Left colon (tissue), 2 donors: ENCODE measurements at places on chromosomes 12 and 14. TPM values are rescaled to one million over a fixed set of nuclear protein-coding genes. Genes with fewer than 3 reads are reported as not detected.

GRCh38 chr14:41773536-41774279, 167.0 kb downstream of the LRFN5 start:
- no peak for DNase-seq

GRCh38 chr12:90585640-90586304, 369.2 kb downstream of the CCER1 start:
- DNase-seq, result no peak

- no peak for DNase-seq
Measured at GRCh38 chr12:1720494-1720893, 29.6 kb downstream of the ADIPOR2 start.

HOXC4 gene
- total RNA-seq, result 0.18 TPM

SMCO2 gene
- total RNA-seq, result not detected

DNA sequence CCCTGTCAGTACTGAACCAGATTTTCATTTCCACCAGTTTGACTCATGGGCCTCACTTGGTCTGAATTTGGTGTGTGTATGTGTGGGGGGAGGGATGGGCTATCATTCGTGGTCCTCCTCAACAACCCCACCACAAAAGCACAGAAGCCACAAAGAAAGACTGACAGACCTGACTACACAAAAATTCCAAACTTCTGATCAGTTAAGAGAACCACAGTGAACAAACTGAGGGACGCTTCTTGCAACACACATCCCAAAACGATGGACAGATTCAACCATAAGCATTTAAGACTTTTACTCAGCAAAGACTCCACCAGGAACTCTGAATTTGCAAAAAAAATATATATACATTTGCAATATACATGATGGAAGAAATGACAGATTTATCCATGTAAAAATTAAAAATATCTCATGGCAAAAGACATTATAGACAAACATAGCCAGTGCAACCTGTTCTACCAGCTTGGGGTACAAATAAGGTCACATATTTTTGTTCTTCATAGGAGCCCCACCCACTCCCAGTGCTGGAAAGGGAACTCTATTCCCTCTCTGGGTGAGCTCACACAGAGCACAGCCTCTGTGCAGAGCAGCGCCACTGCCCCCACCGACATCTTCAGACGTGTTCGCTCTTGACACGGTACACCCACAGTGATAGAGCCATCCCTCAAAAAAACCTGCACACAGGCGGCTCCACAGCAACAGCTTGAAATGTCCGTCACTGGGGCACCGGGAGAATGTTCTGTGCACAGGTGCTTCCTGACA, 49.7 kb downstream of the JAG2 start:
- DNase-seq, result no peak

IL22 gene
- not detected for total RNA-seq

ARHGEF25 gene
- 14.9 TPM for total RNA-seq

LBHD2 gene
- not detected for total RNA-seq

- no peak for DNase-seq
Measured at GRCh38 chr12:11904124-11904523, 166.6 kb upstream of the BCL2L14 start.

- peak; percentile 100 for DNase-seq
Measured at GRCh38 chr12:121917950-121918678, at the start of gene CFAP251. TSS of gene CFAP251 (plus strand) at chr12:121918592. CDS start at chr12:121921306, 2,714 bp downstream.

- DNase-seq, result no peak
Measured at GRCh38 chr14:20632831-20633691, 8.4 kb downstream of the OR6S1 start.

CHGA gene
- total RNA-seq, result 343 TPM

KRT78 gene
- total RNA-seq, result not detected

DNA sequence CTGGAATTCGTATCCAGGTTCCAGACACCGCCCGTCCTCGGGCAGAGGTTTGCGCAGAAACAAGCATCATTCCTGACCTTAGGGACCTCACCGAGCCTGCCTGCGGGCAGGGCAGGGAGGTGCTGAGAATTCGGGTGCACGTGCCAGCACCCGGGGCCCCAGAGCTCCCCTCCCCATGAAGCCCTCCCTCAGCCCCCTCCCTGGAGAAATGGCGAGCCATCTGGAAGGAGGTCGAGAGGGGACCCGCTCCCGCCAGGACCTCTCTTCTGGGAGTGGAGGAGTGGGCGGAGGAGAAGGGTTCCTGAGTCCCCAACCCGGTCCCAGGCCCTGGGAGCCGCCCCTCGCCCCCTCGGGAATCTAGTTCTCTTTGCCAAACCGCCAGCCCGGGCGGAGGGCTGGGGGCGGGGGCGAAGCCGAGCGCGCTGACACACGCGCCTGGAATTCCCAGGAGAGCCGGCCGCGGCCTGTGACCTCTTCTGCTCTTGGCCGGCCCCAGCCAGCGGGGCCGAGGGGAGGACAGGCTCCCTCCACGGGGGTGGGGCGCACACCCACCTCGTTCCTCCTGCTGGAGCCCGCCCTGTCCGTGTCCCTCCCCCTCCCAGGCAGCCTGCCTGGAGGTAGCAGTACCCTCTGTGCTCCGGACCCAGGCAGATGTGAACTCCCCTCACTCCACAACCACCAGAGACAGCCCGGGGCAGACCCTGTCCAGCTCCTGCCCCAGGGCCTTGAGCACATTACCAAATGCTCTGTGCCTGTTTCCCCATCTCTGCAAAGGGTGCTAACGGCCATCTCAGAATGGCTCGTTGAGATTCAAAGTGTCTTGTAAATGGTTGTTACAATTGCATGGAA, 23.0 kb upstream of the GPR132 start:
- no peak for DNase-seq

GRCh38 chr14:75188520-75189268, 12.3 kb upstream of the TMED10 start:
- no peak for DNase-seq

GRCh38 chr14:67385120-67385519, 25.0 kb downstream of the EIF2S1 start:
- DNase-seq, result no peak

KRT7 gene
- 0.89 TPM for total RNA-seq

GRCh38 chr14:73674986-73675385, 30.2 kb downstream of the DNAL1 start:
- DNase-seq, result no peak

GRCh38 chr12:24776861-24777260, 172.0 kb downstream of the BCAT1 start:
- DNase-seq, result no peak

DNA sequence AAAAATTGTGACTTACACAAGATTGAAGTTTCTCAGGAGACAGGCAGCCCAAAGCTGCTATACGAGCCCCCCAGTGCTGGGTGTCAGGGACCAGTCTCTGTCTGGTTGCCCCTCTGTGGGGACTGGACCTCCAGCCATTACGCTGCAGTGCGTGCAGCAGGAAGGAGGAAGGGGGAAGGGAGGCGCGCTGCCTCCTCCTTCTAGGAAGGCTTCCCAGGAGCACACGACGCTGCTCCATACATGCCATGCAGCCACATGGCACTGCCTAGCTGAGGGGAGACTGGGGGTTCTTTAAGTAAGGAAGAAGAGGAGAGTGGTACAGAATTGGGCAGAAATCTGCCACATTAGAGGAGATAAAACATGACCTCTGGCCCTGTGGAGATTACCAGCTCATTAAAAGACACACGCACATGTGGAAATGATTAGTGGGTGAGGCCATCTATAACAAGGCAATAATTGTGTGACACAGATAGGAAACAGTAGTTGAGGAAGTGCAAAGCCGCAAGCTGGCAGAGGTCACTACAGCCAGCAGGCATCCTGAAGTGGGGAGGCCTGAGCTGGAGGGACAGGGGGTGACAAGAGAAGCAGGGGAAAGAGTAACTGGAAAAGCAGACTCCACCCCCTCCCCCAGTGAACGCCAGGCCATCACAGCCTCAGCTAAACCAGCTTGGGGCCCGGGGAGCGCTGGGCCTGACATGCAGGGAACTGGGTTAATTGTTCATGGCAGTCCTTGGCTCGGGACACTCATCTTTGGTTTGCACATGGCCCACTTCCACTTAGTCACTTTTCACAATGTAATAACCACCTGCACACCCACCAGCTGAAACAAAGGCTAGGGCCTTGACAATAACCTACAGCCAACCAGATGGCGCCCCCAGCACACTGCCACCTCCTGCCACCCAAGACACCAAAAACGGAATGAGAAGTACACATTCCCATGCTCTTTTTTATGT, 39.6 kb downstream of the CCDC88C start:
- DNase-seq, result no peak

DNA sequence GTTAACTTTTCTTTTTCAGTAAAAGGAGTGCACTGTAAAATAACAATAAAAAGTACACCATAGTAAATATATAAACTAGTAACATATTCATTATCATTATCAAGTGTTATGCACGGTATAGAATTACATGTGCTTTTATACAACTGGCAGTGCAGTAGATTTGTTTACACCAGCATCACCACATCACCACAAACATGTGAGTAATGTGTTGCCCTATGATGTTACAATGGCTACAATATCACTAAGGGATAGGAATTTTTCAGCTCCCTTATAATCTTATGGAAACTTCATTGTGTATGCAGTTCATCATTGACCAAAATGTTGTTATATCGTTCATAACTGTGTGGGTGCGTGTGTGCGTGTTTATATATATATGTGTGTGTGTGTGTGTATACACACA, 23.5 kb upstream of the NEDD1 start:
- DNase-seq, result no peak

DNA sequence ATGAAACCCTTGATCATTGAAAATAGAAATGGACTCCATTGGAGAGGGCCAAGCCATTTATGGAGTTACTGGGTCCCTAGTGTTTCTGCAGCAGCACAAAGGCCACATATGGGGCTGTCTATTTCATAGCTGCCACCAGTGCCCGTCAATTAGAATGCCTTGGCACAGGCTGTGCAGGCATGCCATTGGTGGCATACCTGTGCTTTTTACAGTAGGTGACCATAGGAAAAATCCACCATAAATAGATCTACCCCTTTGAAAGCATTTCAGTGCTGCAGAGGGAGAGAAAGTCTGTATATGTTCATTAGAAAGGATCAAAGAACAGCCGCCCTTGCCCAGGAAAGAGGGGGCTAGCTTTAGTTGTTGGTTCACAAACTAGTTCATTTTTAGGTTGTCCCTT, 13.1 kb downstream of the MYBPC1 start:
- DNase-seq, result no peak

PTPRQ gene
- total RNA-seq, result not detected

- DNase-seq, result no peak
Measured at GRCh38 chr12:6936636-6937480, 6.8 kb upstream of the RNU7-1 start.

DNA sequence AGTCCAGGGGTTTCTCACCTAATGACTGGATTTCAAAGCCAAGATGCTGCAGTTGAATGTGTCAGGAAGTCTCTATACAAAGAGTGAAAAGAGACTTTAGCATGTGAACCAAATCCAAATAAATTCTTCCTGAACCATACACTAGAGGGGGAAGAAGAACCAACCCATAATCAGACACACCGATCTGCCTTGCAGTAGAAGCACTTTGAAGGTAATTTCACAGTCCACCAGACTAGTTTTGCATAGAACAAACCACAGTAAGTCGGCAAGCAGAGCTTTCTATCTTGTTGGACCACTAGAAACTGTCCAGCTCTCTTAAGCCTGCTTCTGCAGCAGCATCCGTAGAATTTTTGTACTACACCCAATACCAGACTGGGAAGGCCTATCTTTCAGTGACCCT, 39.3 kb downstream of the FIGNL2 start:
- no peak for DNase-seq

- no peak for DNase-seq
Measured at GRCh38 chr12:18837025-18837424, 99.1 kb downstream of the CAPZA3 start.

DNA sequence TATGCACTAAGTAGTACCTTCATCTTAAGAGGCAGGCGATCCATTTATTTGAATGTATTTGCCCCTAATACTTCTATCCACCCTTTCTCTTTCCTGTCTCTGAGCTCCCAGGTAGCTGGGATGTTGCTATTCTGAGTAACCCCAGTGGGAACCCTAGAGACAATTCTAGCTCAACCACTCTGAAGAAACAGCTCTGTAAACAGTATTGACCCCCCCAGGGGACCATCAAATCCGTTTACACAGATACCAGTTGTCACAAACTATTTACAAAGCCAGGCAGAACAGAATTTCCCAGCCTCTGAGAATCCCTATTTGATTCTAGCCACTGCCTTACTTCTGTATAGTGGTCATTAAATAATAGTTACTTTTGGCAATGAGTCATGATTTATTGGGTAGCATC, 64.9 kb downstream of the MIPOL1 start:
- no peak for DNase-seq

GRCh38 chr12:2733493-2734355, 61.0 kb upstream of the FKBP4 start:
- DNase-seq, result no peak
